ENCODE measurements at places on chromosomes 4 and X. TPM values are rescaled to one million over a fixed set of nuclear protein-coding genes. Genes with fewer than 3 reads are reported as not detected.

GRCh38 chrX:16240968-16241367 lies 73.7 kb downstream of the MAGEB17 start:
- DNase-seq = no peak

DNA sequence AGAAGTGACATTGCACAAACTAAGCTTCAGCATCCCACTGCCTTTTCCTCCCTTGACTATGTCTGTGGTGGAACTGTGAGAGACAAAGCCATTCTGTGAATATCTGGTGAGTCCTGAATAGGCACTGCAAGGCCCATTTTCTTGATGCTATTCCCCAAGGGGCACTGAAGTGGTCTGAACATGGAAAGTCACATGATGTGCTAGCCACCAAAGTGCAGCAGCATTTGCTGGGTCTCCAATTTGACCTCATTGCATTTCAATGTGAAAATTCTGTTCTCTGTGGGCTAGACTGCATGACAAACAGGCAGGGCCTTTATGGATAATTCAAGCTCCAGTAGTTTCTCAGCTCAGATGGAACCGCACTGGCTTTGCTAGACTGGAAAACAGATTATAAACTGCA lies 627.4 kb upstream of the BOD1L1 start:
- no peak for DNase-seq

DNA sequence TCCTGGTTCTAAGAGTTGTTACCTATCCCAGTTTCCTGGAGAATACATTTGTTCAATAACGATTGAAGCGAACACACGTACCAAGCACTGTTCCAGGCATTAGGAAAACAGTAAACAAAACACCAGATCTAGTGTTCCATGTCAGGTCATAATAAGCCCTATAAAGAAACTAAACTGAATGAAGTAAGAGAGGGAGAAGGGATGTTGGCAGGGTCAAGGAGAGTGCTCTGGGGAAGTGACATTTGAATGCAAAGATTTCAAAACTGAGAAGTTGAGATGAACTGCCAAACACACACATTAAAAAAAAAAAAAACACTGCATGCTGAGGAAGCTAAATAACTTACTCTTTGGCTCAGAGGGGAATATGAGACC lies 14.4 kb upstream of the ENAM start:
- no peak for DNase-seq

GRCh38 chr4:138090918-138091676 lies 151.1 kb downstream of the SLC7A11 start:
- DNase-seq = no peak

Gene CXCL11
- 9.8 TPM for total RNA-seq

DNA sequence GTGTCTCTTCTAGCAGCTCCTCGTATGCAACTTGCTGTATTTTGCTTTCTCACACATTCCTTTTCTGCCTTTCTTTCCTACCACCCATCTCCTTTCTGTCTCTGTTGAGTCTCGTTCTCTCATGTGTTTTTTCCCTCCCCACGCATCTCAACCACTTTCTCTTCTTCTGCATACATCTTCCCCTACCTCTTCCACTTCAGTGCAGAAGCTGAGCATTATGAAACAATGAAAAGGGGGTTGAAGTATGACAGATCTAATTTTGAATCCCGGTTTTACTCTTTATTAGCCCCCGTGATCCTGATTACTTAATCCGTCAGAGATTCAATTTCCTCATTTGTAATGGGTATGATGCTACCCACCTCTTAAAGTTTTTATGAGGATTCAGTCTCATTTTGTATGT lies 7.3 kb downstream of the FAM241A start:
- no peak for DNase-seq

- DNase-seq = peak; percentile 25
Measured at GRCh38 chrX:137428221-137428661, 137.7 kb upstream of the ZIC3 start.

- DNase-seq = peak; percentile 1
Measured at GRCh38 chr4:105859233-105859632, 36.0 kb upstream of the NPNT start.

Gene ASB5
- total RNA-seq = 0.57 TPM

GRCh38 chr4:6422866-6423265 lies 49.5 kb downstream of the PPP2R2C start:
- DNase-seq = no peak

DNA sequence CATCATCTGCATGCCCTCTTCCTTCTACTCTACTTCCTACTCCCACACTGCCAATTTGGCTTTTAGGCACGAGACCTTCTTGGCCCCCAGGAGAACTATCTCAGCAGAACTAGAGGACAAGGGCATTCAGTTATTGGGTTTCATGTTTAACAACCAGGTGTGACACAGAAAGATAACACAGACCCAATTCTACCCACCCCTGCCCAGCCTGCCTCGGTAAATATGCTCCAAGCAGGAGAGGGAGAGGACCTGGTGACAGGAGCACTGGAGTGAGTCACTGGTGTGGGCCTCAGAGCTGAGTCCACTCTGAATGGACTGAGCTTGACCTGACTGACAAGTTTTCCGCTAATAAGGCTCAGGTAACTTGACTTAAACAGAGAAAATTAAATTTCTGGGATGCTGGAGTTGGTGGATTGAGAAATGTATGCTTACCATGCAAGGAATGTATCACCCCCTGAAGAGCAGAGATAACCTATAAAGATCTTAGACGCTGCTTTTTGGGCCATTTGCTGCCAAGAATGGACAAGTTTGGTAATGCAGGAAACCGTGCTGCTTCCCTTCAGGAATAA lies 52.5 kb downstream of the CASP3 start:
- DNase-seq = no peak

DNA sequence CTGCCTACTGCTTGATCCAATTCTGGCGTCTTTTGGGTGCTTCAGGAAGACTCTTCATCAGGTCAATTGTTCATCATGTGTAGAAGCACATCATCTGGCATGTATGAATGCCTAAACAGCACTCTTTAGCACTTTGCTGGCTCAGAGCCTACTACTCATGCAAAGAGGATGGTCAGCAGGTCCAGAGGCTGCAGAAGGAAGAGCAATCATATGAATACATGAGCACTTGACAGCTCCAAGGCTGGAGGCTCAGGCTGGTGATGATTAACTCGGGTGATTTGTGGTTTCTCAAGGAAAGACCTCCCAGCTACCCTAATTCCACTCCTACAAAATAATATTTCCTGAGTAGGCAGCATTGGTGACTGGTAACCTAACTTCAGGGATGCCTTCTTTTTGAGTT lies 103.8 kb upstream of the CXCL13 start:
- no peak for DNase-seq

- DNase-seq = no peak
Measured at GRCh38 chrX:49199315-49199595, 738 bp downstream of the SYP start.

DNA sequence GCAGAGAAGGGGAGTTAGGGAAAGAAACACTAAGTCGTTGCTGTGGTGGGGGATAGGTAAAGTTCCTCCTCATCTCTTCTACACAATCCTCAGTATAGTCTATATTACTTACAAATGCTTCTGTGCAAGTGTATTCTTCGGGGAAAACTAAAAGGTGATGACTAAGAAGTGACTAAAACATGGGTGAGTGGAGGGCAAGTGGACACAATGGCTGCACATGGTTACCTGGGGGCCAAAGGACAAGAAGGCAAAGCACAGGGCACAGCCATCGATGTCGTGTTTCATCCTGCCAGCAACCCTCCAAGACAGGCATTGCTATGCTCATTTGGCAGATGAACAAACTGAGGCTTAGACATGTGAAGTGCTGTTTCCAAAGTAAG lies 35.5 kb upstream of the CCKAR start:
- DNase-seq = no peak

- DNase-seq = no peak
Measured at GRCh38 chrX:111165902-111166301, 69.9 kb downstream of the PAK3 start.

- DNase-seq = no peak
Measured at GRCh38 chr4:169437299-169438047, 166.7 kb upstream of the SH3RF1 start.

GRCh38 chr4:151687021-151687640 lies 73.7 kb downstream of the GATB start:
- peak; percentile 7 for DNase-seq

GRCh38 chr4:40216622-40217366 lies 20.0 kb downstream of the RHOH start:
- no peak for DNase-seq

Gene TGIF2LX
- total RNA-seq = 0.69 TPM

- DNase-seq = no peak
Measured at GRCh38 chr4:147360301-147360700, 120.6 kb upstream of the EDNRA start.

GRCh38 chr4:145489556-145489955 lies 7.9 kb downstream of the SMAD1 start:
- no peak for DNase-seq

GRCh38 chr4:81180916-81181315 lies 34.1 kb downstream of the PRKG2 start:
- DNase-seq = no peak

DNA sequence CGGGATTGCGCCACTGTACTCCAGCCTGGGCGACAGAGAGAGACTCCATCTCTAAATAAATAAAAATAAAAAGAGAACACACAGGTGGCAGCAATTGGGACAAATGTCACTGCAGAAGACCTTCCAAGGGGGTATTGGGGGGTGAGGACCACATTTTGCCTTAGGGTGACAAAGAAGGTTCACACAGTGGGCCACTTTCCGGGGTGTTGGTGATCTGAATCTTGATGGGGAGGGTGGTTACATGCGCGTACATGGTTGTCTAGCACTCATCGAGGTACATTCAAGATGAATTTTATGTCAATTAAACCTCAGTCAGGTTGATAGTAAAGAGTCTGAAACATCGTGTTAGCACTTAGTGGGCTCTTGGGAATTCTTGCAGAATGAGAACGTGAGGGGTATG lies 20.5 kb upstream of the TMSB4X start:
- DNase-seq = no peak

GRCh38 chrX:111262086-111262485 lies 8.2 kb downstream of the CAPN6 start:
- DNase-seq = no peak

GRCh38 chr4:34362654-34363053 lies 1881.7 kb downstream of the ARAP2 start:
- DNase-seq = no peak

DNA sequence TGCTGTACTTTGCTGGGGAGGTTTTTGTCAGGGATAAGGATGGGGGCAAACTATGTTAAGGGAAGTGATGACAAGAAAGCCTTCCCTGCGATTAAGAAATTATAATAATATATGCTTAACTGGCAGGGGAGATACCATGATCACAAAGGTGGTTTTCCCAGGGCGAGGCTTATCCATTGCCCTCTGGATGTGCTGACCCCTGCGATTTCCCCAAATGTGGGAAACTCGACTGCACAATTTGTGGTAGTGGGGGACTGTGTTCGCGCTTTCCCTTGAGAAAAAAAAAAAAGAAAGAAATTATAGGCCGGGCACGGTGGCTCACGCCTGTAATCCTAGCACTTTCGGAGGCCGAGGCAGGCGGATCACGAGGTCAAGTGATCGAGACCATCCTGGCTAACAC lies 24.5 kb downstream of the SLC25A43 start:
- no peak for DNase-seq

GRCh38 chr4:62627141-62627540 lies 1427.0 kb downstream of the ADGRL3 start:
- no peak for DNase-seq

- no peak for DNase-seq
Measured at GRCh38 chrX:119579414-119579813, 5.1 kb downstream of the UBE2A start.

GRCh38 chr4:100493756-100494155 lies 24.1 kb downstream of the EMCN start:
- no peak for DNase-seq

- DNase-seq = peak; percentile 27
Measured at GRCh38 chr4:180827232-180828009, 1415.8 kb upstream of the TENM3 start.

DNA sequence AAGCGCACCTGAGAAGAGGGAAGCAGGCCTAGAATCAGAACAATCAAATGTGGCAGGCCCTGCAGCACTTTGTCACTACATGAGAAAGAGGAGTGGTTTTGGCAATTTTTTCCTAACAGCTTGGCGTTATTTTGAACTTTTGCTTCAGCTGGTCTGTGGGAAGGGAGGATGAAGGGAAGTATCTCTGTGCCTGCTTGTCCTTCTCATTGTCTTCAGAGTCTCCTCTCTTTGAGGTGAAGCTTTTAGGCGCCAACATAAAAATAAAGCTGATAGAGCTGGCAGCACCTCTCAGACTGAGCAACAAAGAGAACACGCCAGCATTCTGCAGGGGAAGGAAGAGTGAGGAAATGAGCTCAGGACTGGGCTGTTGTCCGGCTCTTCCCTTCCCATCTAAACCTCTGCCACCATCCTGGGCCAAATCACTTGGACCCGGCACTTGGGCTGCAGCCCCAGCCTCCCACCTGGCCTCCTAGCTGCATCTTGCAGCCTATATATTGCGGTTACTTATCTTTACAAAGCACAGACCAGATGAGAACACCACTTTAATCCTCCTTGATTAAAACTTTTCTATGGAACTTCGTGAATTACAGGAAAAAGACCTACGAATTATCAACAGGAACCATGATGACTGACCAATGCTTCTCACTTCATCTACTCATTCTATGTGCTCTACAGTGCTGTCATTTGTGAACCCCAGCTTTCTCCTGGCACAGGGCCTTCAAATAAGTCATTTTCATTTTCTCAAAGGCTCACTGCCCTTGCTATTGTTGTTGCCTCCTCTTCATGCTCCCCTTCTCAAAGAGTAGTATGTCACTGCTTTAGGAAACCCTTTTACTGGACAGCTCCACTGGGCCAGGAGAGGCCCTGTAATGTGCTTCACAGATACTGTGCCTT lies 476.4 kb upstream of the HS3ST1 start:
- no peak for DNase-seq

- DNase-seq = no peak
Measured at GRCh38 chr4:184280591-184281071, 63.0 kb upstream of the ENPP6 start.

DNA sequence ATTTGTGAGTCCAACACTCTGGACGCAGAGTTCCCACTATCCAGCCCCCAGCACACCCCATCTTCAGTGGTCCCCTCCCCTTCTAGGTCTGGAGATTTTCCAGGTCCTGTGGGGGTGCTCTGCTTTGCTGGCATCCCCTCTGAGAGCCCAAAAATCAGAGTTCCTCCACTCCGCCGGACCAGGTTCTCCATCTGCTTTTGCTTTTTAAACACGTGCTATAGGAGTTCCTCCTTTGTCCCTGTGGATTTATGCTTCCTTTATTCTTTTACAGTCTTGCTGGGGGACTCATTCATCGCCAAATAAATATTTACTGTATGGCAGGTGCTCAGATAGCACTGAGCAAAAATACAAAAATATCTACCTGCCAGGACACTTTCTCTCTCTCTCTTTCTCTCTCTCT lies 324.7 kb downstream of the STK32B start:
- no peak for DNase-seq

Gene CACNA1F
- not detected for total RNA-seq
